ENCODE measurements at places on chromosomes 1 and 21. TPM values are rescaled to one million over a fixed set of nuclear protein-coding genes. Genes with fewer than 3 reads are reported as not detected.

DNA sequence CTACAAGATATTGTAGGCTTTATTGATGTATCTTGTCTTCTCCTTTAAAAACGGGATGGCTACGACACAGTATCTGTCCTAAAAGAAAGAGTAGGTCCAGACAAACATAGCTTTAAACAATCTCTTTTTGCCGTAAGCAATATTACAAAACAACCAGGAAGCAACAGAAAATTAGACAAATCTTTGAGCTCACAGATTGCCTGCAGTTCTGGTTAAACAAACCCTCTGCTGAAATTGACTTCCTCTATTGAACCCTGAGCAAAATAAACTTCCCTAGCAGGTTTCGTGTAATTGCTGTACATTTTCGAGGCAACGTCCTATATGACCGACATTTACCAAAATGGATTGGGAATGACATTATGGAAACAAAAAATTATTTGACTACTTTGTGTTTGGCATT, 50.6 kb downstream of the CHML start:
- no peak for DNase-seq

MIGA1 gene
- 8.9 TPM for total RNA-seq

- DNase-seq = no peak
These were observed 62.3 kb upstream of the SLC25A33 start for GRCh38 chr1:9476790-9477463.

CTSE gene
- total RNA-seq = not detected

CBR3 gene
- total RNA-seq = 3.0 TPM

SERTAD4 gene
- total RNA-seq = 0.25 TPM

- no peak for DNase-seq
These were observed 1.8 kb upstream of the CSMD2 start for GRCh38 chr1:34166625-34167361.

DNA sequence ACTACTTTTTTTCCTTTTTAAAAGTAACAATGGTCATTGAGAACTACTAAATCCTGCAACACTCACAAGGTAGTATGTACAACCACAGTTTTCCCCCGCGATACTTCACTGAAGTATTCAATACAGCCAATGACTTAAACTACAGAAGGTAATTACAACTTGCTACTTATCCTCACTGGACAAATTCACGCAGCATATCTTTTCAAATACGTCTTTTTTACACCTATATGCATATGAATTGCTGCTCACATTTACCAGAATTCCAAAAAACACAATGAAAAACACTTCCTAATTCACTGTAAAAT, 12.4 kb downstream of the NRIP1 start:
- DNase-seq = no peak

GRCh38 chr1:177190308-177190970, 19.7 kb downstream of the BRINP2 start:
- DNase-seq = no peak

DNA sequence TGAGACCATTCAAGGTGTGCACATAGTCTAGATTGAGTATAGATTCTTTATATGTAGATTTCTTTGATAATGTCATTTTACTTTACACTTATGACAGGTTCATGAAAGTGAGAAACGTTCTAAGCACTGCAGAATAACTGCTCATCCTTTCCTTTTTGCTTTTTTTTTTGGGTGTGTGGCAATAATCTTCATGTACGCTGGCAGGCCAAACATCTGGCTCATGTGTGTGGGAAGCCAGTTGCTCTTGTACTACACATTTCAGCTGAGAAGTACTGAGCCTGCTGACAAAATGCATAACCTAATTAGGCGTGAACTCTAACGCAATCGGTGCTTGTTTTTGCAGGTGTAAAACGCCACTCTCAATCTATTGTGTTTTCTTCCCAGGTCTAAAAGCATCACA, 350.8 kb upstream of the KAZN start:
- no peak for DNase-seq

SH2D1B gene
- 0.13 TPM for total RNA-seq

DNA sequence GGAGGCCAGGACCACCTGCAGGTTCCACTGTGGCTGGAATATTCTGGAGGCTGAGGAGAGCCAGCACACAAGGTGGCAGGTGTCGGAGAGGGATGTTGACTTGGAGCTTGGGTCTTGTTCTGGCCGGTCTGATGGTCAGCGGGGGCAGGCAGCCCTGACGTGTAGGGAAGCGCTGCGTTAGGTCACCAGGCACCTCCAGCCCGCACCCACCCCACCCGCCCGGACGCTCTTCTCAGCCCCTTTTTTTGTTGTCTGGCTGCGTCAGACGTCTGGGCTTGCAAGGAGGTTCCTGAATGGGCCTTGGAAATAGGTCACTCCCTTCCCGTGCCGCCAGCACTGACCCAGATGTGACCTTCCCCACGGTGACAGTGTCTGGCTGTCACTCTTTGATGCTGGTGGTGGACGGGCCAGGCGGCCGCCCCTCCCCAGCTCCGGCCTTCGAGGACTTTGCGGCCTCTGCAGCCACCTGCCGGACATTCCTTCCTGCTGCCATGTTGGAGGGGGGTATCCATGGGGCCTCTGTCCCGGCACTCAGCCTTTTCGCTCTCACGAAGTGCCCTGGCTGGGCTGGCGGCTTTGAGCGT, 30.1 kb downstream of the SPSB1 start:
- DNase-seq = no peak

- DNase-seq = no peak
These were observed 68.3 kb upstream of the GJB5 start for GRCh38 chr1:34686531-34686930.

GRCh38 chr1:8598783-8599182, 218.7 kb downstream of the RERE start:
- DNase-seq = no peak

- no peak for DNase-seq
These were observed 40.8 kb downstream of the PTPRC start for GRCh38 chr1:198679535-198680173.

Data from dermis microvascular lymphatic vessel endothelial cell (primary cell).